Stimulated activated CD4-positive, alpha-beta T cell treated with anti-CD3 and anti-CD28 coated beads, Interleukin-12 subunit alpha, Interleukin-12 subunit beta, amount 100 ng/mL, for 24 hours (primary cell): ENCODE measurements at places on chromosomes 16 and 17.
A peak's percentile ranks its signal among the peaks of the same experiment; 100 is the strongest.

DNA sequence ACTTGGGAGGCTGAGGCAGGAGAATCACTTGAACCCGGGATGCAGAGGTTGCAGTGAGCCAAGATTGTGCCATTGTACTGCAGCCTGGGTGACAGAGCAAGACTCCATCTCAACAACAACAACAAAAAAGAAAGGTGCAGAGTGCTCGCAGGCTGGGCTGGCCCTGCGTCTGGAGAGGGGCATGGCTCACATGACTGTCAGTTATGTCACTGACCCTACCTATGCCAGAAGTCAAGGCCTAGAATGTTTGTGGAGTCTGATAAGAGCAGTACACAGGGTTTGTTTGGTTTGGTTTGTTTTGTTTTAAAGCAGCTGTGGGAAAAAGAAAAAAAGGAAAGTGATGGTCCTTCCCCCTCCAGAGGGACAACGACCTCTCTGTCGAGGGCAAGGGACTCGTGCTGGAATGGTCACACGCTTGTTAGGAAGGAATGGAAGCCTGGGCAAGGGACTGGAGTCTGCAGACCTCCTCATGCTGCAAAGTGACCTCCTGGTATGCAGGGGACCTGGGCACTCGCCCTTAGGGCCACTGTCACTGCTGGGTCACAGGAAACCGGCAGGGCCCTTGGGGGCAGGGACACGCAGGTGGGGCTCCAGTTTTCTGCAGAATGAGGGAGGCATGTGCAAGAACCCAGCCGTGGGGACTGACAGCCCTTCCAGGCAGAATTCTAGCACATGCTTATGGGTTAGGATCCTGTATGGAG is 10.1 kb upstream of the OSGIN1 start:
- DNase-seq: no peak

GRCh38 chr17:2302778-2303203 is 794 bp downstream of the SMG6 start:
- DNase-seq: no peak

GRCh38 chr17:74432766-74433391 is 991 bp downstream of the GPRC5C start:
- no peak for DNase-seq

GRCh38 chr17:15334266-15334665 is 7.1 kb downstream of the TEKT3 start:
- DNase-seq: no peak

- DNase-seq: no peak
Measured at GRCh38 chr16:62224646-62225209, 188.5 kb upstream of the CDH8 start.

GRCh38 chr16:84351630-84352029 is 16.7 kb upstream of the ATP2C2 start:
- DNase-seq: no peak

DNA sequence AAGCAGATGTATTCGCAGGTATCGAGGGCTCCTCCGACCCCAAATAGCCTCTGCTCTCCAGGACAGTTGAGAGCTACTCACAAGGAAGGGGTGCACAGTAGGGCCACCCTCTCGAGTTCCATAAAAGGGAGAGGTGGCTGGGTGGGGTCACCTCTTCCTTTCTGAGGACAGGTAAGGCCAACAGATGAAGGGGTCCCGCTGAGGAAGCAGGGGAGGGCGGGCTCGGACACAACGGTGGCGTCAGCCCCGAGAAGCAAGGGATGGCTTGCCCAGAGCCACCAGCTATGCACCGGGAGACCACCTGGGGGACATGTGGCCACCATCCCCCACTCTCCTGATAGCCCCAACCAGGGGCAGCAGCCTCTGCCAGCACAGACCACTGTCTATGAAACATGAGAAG is 15.1 kb upstream of the CYTH1 start:
- DNase-seq: no peak

GRCh38 chr17:51796026-51796425 is 362.5 kb downstream of the CA10 start:
- DNase-seq: no peak

- peak; percentile 71 for DNase-seq
Measured at GRCh38 chr17:21551081-21551881, 141.0 kb upstream of the KCNJ18 start.

DNA sequence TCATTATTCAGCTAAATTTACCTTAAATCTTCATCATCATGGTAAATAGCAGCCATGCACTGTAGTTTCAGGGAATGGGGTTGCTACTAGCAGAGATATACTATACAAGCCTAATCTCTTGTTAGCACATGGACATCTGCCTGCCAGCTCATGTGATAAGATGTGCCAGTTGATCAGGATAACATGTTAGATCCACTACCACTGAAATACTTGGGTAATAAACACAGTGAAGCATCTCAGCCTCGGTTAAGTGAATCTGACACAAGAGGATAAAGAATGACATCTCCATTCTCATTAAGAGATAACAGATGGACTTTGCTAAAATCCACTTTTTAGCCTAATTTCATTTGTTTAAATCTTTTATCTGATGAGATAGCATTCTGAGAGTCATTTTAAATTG is 256.1 kb downstream of the CDH8 start:
- no peak for DNase-seq

DNA sequence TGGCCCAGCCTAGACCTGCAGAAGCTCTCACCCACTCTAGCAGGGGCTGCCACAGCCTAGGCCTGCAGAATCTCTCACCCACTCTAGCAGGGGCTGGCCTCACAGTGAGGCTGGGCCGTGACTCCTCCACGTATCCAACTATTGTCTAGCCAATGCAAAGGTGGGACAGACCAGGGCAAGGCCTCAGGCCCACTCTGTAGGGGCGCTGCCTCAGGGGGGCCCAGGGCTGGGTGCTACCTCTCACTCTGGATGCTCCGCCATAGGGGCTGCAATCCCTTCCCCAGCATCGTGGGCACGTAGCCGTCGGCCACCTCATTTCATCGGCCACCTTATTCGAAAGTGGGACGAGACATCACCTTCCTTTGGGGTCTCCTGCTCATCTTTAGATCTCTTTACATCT is 51.7 kb downstream of the RPH3AL start:
- no peak for DNase-seq

DNA sequence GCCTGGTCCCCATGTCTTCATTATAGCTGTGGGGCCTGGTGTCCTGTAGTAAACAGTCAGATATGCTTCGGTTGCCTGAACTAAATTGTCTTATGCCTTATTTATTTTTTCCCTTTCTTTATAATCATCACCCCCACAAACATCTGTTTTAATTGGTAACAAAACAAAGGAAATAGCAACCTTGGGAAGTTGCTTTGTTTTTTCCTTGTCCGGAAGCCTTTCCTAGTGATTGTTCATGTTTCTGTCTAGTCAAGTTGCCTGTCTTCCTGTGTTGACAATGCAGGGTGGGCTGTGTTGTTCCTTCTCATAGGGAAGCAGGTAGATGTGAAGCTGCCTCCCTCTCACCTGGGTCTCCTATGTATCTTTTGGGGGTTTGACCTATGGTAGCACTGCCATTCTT is 16.7 kb downstream of the PGS1 start:
- DNase-seq: no peak

GRCh38 chr16:84741340-84741830 is 41.6 kb downstream of the USP10 start:
- no peak for DNase-seq

DNA sequence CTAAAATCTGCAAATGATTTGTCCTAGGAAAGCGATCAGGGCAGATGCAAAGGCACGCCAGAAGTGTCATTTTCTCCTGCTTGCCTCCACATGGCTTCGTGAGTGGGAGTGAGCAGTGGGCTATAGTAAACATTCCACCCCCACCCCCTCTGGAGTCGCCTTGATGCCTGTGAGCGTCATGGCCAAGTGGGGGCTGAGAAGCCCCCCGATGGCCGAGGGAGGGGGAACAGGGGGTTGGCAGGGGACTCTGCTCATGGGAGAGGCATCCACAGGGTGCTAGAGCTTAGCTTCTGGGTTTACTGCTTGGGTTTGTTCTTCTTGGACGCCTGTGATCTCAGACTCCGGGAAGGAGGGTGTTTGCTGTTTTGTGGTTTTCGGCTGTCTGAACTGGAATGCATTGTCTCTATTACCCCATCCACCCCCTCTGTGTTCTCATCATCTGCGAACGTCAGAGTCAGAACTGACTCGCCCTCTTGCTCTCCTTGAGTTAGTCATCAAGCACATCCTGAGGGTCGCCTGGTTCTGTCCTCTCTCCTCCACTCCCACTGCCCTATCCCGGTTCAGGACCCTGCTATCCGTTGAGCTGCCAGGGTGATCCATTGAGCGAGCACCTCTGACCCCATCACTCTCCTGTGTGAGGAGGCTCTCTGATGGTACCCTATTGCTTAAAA is 15.4 kb downstream of the TNS4 start:
- no peak for DNase-seq

GRCh38 chr17:28537219-28537610 is 15.2 kb downstream of the UNC119 start:
- no peak for DNase-seq

- no peak for DNase-seq
Measured at GRCh38 chr16:49617016-49617629, 238.8 kb downstream of the ZNF423 start.

DNA sequence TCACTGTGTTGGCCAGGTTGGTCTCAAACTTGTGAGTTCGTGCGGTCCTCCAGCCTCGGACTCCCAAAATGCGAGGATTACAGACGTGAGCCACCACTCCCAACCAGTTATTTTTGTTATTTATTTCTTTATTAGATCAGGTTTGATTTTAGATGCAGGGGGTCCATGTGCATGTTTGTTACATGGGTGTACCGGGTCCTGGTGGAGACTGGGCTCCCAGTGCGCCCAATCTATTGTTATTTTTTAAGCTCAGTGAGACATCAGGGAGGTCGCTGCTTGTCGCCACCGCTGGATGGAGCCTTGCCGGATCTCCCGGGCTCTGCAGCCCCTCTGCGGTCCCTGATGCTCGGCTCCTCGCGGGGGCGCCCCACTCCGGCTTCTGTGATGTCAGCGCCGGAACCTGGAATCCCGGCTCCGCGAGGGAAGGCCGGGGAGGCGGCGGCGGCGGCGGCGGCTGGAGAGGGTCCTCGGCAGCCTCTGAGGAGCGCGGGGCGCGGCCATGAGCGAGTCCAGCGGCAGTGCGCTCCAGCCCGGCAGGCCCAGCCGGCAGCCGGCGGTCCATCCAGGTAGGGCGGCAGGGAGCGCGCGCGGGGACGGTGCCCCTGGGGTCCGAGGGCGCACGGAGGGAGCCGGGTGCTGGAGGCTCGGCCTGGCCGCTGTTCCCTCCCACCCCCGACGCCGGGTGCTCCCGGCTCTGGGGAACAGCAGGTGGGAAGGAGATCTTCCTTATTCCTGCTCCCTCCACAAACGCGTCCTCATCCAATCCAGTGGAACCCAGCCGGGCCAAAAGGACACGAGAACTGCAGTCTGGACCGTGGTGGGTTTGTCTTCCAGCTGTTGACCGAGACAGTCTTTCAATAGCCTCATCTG is at the start of gene TMC7:
TMC7 (plus strand) TSS at position 370 of the 870 bp plus-strand sequence; CDS start at position 500, 130 bp downstream.
- DNase-seq: no peak

GRCh38 chr17:29664743-29665480 is 42.2 kb upstream of the CORO6 start:
- DNase-seq: no peak

DNA sequence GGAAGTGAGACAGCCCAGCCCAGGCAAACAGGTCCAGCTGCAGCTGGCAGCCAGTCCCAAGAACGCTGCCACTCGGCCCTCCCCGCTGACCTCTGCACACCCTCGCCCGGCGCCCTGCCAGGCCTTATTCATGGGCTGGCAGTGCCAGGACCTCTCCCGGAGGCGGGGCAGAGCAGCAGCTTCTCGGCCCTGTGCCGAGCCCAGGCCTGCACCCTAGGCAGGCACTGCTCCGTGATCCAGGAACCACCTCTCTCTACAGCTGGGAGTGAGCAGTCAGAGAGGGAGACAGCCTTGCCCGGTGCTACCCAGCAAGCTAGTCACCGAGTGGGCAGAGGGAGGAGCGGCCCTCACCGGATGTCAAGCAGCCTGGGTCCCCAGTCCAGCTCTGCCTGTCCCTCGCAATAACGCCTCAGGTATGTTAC is 79.9 kb upstream of the CBX4 start:
- DNase-seq: no peak

- DNase-seq: no peak
Measured at GRCh38 chr17:43536236-43536992, 9.7 kb downstream of the ETV4 start.

- no peak for DNase-seq
Measured at GRCh38 chr16:72952811-72953271, 95.1 kb downstream of the ZFHX3 start.

- no peak for DNase-seq
Measured at GRCh38 chr17:31907342-31907962, 5.9 kb upstream of the UTP6 start.

DNA sequence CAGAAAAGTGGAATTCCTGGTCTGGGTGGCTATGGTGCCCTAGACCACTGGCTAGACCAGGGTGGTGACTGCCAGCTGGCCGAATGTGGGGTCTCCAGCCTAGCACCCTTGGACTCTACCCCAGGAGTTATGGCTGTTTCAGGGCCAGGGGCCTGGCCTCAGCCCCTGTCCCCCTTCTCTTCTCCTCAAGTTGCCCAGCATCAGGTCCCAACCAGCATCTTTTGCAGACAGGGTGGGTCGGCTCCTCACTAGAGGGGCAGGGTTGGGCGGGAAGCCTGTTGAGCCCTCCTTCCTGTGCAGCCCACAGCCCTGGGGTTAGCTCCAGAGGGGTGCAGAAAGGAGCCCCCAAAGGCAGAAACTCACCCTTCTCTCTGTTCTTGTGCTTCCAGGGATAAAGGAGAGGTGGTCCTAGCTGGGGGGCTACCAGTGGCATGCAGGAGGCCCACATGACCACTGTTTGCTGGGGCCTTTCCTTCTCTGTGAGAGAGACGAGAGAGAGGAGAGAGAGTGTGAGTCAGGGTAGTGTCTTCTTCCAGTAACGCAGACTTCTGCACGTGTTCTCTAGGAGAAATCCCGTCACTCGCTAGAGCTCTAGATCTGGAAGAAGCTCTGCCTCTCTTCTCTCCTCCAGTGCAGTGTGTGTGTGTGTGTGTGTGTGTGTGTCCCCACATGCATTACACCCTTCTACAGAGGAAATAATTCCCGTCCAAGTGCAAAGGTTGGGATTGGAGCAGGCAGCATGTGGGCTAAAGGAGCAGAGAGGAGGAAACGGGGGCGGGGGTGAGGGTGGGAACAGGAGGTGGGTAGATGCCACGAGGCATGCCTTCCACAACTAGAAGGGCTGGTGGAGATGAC is 209.4 kb downstream of the SEC14L1 start:
- DNase-seq: no peak

GRCh38 chr17:69030169-69030568 is 30.6 kb downstream of the ABCA9 start:
- DNase-seq: no peak

DNA sequence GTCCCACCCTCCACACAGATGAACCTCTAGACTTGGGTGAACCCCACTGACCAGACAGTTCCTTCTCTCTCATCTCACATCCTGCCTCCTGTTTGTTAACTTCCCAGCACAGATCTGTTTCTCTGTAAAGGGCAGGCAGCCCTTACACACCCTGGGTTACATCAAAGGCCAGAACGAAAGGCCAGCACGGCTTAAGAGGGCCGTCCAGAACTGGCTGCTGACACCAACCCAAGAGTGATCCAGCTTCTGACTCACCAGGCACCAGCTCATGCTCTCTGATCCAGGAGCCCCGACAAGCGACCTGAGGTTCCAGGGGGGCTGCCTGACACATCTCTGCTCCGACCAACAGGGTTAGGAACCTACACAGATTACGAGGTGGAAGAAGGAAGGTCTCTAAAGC is 86.9 kb downstream of the MRM3 start:
- DNase-seq: no peak
